ENCODE measurements at places on chromosomes 6 and 20.
A peak's percentile ranks its signal among the peaks of the same experiment; 100 is the strongest.

- DNase-seq: peak; percentile 65
Measured at GRCh38 chr6:43774776-43775534, 4.9 kb downstream of the VEGFA start.

GRCh38 chr6:13461805-13462204 is 25.6 kb downstream of the GFOD1 start:
- no peak for DNase-seq

GRCh38 chr6:166228425-166228824 is 60.8 kb upstream of the TBXT start:
- no peak for DNase-seq

- DNase-seq: no peak
Measured at GRCh38 chr6:83182114-83182513, 11.0 kb downstream of the PGM3 start.

GRCh38 chr6:24564081-24564480 is 69.3 kb downstream of the ALDH5A1 start:
- no peak for DNase-seq

GRCh38 chr6:151095538-151096254 is 144.1 kb upstream of the AKAP12 start:
- no peak for DNase-seq

- DNase-seq: no peak
Measured at GRCh38 chr6:13662651-13663334, 47.7 kb downstream of the NOL7 start.

GRCh38 chr6:136866872-136867416 is 44.6 kb downstream of the PEX7 start:
- DNase-seq: no peak

- DNase-seq: peak; percentile 64
Measured at GRCh38 chr20:38601216-38602184, at the start of gene ARHGAP40. ARHGAP40 (plus strand) TSS chr20:38601809.

GRCh38 chr6:157220485-157220884 is 102.8 kb downstream of the TMEM242 start:
- DNase-seq: no peak

All from Caki2 (cell line).